ENCODE measurements at places on chromosomes 4 and X.

GRCh38 chr4:36313301-36313700 is 31.9 kb downstream of the DTHD1 start:
- DNase-seq = no peak

GRCh38 chr4:80265571-80266252 is 752 bp upstream of the FGF5 start:
- peak; percentile 86 for DNase-seq

- DNase-seq = no peak
Measured at GRCh38 chr4:62302710-62303109, 1102.6 kb downstream of the ADGRL3 start.

DNA sequence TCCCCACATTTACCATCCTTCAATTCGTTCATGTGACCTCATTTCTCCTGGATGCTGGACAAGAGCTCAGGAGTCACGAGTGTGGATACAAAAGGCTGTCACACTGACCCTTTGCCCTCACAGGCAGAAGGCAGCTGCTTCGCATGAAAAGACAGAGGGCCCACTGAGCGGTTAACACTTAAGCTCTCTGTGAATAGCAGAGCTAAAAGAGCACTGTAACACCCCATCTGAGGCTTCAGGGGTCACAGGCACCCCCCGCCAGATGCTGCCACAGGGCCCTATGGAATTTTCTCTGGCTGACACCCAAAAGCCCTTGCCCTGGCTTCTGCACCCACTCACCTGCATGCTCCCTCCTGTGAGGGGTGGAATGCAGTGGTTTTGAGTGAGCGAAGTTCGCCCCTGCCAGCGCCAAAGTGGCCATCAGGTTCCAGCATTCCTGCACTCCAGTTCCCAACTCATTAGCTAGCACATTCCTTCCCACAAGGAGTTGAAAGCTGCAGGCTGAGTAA is 360.9 kb downstream of the PPP3CA start:
- DNase-seq = peak; percentile 22

GRCh38 chr4:133390198-133390855 is 241.2 kb downstream of the PCDH10 start:
- no peak for DNase-seq

DNA sequence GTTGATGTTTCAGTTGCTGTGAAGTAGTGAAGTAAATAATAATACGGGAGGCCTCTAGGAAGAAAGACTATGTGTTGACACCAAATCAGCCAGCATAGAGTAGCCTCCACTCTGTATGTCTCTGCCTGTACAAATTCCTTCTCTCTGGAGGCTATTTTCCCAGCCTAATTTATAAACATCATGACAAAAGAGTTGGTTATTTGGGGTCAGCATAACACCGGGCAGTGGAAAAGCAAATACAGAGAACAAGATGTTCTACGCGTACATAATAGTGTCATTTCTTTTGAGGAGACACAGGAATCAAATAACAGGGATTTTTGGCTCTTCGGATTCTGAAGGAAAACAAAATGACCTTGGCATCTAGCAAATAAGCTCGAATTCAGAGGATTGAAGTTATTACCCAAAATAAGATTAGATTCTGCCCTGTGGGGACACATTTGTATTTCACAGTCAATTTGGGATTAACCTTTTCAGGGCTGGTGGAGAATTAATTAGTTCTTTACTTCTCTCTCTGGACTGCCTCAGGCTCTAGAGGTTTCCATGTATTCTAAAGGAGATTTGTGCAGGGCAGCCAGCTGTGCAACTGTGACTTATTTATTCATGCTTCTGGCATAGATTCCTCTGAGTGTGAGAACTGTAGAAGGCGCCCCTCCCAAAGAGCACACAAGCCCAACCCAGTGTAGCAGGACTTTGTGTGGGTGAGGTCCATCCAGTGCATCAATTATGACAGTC is 14.1 kb upstream of the SYTL4 start:
- peak; percentile 35 for DNase-seq

DNA sequence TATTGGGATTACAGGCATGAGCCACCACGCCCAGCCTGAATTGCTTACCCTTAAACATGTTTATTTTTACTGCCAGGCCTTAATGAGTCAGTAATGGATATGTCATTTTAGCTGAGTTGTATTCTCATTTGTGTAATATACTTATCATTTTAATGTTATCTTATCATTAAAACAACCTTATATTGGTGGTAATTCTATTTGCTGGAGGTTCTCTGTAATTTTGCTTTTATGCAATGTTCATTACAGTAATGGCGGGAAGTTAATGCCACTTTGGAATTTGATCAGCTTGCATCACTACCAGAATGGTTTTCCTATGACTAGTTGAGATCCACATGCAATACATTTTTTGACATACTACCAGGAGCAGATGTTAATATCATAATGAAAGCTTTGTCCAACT is 6.3 kb upstream of the PGAM4 start:
- peak; percentile 40 for DNase-seq

DNA sequence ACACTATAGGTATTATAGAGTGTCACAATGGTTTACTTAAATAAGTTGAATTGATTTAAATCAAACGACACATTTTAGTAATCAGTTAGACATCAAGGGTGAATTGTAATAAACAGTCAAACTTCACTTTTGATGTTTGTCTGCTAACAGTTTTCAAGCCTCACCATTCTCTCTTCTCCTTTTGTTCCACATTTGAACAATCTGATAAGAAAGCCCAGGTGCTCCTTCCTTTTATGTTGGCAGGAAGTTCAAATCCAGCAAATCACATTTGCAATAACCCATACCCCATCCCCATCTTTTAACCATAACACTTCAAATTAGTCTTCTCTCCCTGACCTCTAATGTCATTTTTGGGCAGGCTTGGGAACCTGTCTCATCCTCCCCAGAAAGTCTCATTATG is 63.4 kb upstream of the GC start:
- DNase-seq = no peak

DNA sequence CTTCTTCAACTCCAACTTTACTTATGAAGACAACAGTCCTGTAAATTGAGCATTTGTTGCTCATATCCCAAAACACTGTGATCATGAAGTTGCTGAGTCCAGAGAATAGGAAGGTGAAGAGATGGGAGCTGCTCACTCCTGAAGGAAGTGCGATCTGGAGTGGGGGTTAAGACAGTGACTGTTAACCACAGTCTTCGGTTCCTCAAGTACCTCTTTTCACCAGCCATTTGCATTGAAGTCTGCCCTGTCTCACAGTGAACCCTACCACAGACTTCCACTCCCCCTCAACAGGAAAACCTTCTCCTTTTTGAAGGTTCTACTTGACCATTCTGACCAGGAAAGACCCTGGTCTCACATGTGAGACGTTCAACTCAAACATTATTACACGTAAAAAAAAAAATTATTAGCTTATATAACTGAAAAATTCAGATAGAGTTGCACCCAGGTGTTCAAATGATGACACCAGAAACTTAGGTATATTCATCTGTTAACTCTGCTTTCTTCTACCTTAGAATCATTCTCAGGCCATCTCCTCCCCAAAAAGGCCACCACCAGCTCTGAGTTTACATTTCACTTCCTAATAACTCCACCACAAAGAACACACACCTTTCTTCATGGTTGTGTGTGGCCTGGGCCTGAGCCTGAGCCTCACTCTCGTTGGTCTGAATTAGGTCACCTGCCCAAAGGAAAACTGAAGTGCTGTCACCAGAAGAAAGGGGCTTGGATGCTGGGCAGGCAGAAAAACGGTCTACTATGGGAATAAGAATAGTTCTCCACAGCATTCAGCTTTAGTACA is 199.2 kb downstream of the DCTD start:
- no peak for DNase-seq

- DNase-seq = peak; percentile 57
Measured at GRCh38 chr4:80963051-80963450, 67.5 kb upstream of the BMP3 start.

DNA sequence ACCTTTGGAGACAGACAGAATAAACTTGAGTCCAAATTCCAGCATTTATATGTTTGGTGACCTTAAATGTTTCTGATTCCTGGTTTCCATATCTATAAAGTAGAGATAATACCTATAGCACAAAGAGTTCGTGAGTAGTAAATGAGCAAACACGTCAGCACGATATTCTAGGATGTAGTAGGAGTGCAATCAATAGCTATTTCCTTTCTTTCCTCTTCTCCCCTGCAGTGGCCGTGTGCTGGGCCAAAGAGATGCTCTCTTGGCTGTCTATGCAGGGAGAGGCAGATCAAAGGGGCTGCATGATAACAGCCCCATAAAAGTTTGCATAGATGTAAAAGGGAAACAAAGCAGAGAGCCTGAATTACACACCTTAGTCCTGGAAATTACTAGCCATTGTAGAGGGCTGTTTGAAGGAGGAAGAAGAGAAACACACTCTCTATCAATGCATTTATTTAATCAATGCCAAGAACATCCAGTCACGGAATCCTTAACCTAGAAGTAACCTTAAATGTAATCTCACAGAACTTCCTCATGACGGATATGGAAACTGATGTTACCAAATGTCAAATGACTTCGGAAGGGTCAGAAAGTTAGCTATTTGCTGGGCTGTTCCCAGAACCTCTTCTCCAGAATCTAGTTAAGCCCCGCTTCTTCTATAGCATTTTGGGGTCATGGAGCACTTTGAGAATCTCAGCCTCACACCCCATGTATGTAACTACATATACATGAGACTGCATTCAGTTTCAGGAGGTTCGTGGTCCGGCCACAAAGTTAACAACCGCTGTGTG is 35.5 kb upstream of the PLAC8 start:
- DNase-seq = peak; percentile 16

GRCh38 chr4:102824398-102824797 is 3.0 kb downstream of the UBE2D3 start:
- DNase-seq = no peak

DNA sequence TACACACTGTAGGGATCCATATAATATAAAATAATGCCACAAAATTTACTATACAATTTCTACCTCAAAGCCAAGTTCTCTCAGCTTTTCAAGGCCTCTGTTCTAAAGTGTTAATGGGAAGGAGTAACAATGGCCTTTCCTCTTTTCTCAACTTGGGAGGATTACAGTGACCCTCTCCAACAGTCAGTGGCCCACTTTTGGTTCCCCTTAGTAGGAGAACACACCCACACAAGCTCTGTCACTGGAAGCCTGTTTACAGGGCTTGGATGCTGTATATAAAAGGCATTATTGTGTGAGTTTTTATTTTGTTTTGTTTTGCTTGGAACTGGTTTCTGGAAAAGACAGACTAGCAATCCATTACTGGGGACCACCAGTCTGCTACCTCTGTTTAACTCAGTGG is 1.8 kb downstream of the ARHGEF6 start:
- DNase-seq = no peak

DNA sequence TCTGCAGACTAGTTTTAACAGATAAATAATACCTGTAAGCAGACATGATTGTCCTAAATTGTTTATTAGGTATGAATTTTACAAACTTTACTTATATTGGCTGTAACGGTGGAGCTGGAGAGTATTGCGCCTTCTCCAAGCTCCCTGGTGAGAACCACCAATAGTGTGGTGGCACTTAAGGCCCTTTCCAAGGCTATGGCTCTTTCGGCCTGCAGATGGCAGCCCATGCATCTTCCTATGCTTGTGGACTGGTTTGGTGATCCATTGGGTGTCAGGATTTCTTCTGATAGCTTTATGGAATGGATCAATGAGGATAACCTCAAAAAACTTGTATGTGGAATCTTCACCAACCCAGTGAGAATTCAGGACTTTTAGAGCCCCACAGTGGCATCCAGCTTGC is 7.8 kb downstream of the LARP1B start:
- DNase-seq = peak; percentile 70

GRCh38 chr4:7638489-7638888 is 203.8 kb upstream of the PSAPL1 start:
- no peak for DNase-seq

GRCh38 chr4:23881052-23881501 is 8.8 kb downstream of the PPARGC1A start:
- no peak for DNase-seq

DNA sequence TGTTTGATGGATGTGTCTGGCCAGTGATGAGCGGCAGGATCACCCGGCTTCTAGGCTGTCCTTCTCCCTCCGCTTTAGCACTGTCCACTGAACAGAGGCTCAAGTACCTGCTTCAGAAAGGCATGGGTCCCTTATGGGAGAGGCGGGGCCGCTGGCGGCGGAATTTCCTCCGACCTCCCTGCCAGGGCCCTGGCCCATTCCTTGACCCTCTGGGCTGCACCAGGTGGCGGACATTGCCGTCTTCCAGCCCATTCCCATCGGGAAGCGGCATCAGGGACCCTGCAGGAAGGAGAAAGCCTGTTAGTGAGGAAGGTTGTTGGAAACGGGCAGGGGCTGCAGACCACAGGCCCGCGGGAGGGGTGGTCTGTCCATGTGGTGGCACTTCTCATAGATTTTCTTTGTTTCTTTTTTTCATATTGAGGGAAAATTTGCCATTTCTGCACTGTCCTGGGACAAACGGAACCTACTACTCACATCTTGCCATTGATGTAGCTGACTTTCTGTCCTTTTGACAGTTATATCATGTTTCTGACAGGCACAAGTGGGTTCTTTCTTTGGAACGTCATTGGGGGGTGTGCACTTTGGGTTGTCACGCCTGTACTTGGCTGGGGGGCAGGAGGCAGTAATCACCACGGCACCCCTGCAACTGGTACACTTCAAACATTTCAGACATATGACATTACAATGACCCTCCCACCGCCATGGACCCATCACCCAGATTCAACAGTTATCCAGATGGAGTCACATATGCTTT is 6.1 kb downstream of the APLN start:
- DNase-seq = no peak

GRCh38 chr4:153408932-153409331 is 57.2 kb upstream of the TMEM131L start:
- DNase-seq = peak; percentile 19

- no peak for DNase-seq
Measured at GRCh38 chr4:141306331-141306730, 85.6 kb downstream of the ZNF330 start.

GRCh38 chrX:131910586-131910985 is 112.5 kb upstream of the STK26 start:
- no peak for DNase-seq

DNA sequence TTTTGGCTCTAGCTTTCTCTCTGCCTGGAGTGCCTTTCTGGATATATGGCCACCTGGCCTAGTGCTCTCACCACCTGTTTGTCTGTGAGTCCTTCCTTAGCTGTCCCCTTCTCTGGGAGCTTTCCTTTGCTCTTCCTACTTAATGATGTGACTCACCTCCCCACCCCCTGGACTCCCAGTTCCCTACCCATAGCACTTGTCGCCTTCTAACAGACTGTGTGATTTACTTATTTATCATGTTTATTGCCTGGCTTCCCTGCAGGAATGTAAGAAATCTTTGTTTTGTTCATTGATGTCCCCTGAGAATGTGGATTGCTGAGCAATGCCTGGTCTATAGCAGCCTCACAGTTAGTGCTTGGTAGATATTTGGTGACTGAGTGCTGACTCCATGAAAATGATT is 18.9 kb downstream of the ADD1 start:
- no peak for DNase-seq

All from iris pigment epithelial cell (primary cell).